Hematopoietic multipotent progenitor cell treated with erythropoietin and hydrocortisone succinate and interleukin-3 and kit ligand, for 4 days (in vitro differentiated cells): ENCODE measurements at places on chromosomes 5 and 9.

DNA sequence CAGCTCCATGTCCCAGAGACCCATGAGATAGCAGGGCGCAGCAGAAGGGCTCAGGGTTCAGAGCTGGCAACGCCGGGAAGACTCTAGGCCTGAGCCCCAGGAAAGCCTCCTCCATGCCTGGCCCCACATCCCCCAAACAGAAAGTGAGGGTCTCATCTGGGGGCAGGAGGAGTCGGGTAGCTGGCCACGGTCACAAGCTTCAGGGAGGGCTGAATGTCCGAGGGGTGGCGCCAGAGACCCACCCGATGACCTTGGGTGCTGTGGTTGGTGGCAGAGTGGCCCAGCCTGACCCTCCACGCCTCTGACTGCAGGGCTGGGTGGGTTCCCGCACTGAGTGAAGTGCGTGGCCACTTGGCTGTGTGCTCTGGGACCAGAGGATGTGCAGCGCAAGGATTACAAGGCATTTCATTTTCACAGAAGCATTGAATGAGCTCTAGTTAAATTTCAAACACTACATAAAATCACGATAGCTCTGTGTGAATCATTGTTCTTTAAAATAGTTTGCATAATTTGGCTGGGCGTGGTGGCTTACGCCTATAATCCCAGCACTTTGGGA, 3.0 kb downstream of the C8G start:
- peak; percentile 69 for DNase-seq

- peak; percentile 72 for DNase-seq
Measured at GRCh38 chr5:77151501-77151900, 59.0 kb upstream of the PDE8B start.

- DNase-seq: peak; percentile 91
Measured at GRCh38 chr5:74415695-74416102, 224.8 kb downstream of the ENC1 start.

GRCh38 chr5:140266471-140267200, 36.3 kb downstream of the PFDN1 start:
- no peak for DNase-seq

GRCh38 chr5:125232779-125233230, 486.4 kb upstream of the ZNF608 start:
- no peak for DNase-seq

- no peak for DNase-seq
Measured at GRCh38 chr5:154309371-154309745, 118.8 kb downstream of the GALNT10 start.
